Lung (tissue), 17 donors: ENCODE measurements at places on chromosomes 2 and 18. TPM values are rescaled to one million over a fixed set of nuclear protein-coding genes. Genes with fewer than 3 reads are reported as not detected.
A peak's percentile ranks its signal among the peaks of the same experiment; 100 is the strongest.

DYNAP gene
- not detected for polyA plus RNA-seq

SKOR2 gene
- polyA plus RNA-seq: not detected

ZBTB7C gene
- 3.2 TPM for polyA plus RNA-seq

ALPP gene
- polyA plus RNA-seq: 7.4 TPM

DNA sequence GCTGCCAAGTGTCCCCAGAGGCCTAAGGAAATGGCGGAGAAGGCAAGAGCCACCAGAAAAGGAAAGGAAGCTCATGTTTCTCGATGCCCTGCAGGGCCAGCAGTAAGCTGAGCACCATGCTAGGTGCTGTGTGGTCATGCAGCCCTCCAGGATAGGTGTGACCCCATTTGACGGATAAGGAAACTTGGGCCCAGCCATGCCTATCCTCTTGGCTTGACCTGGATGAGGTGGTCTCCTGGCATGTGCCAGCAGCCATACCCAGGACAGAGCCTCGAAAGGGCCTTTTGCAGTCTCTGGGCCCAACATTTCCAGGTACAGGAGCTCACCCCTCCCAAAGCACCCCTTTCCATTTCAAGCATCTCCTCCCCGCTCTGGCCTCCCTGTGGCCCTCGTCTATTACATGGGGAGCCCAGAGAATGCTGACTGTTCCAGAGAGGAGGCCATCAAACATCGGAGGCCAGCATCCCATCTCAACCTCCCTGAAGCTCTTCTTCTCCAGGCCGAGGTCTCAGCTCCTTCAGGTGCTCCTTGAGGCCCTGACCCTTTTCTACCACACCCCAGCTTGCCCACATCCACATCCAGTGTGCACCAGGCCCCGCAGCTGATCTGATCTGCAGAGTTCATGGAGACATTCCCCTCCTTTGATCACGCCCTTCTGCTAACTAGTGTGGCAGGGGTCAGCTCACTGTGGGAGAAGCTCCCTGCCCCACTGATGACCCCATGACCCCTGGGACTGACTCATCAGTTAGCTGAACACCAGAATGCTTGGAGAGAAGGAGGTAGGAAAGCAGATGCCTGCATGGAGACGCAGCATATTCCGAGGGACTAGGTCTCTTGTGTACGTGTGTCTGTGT, 208.4 kb downstream of the TNS1 start:
- no peak for DNase-seq
- H3K4me3 ChIP-seq: no peak overlapping the region
- no peaks in the 10 kb centered on the region for H3K27me3 ChIP-seq

- no peaks in the 10 kb centered on the region for H3K36me3 ChIP-seq
- no peak overlapping the region for H3K27ac ChIP-seq
- no peak for DNase-seq
- peaks cover 7% of the 10 kb centered on the region for H3K4me1 ChIP-seq
- no peaks in the 10 kb centered on the region for H3K27me3 ChIP-seq
Measured at GRCh38 chr2:237501892-237502513, 15.0 kb downstream of the MLPH start.

DNA sequence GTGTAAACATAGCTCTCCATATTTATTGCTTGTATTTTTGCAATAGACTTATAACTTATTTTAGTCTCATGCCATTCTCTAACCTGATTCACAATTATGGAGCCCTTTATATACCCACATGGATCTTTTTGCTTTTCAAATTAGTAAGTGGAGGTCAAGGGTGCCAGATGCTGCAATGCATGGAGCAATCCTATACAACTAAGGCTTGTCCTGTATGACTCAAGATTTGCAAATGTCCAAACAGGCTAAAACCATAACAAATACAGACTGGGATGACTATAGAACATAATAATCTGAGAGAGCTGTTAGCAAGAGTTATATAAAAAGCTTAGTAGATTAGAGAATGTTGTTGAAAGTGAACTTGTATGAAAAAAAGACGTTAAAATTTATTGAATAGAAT, 690.4 kb upstream of the NRXN1 start:
- H3K27ac ChIP-seq: no peak overlapping the region
- no peak overlapping the region for H3K4me3 ChIP-seq
- DNase-seq: no peak

DNA sequence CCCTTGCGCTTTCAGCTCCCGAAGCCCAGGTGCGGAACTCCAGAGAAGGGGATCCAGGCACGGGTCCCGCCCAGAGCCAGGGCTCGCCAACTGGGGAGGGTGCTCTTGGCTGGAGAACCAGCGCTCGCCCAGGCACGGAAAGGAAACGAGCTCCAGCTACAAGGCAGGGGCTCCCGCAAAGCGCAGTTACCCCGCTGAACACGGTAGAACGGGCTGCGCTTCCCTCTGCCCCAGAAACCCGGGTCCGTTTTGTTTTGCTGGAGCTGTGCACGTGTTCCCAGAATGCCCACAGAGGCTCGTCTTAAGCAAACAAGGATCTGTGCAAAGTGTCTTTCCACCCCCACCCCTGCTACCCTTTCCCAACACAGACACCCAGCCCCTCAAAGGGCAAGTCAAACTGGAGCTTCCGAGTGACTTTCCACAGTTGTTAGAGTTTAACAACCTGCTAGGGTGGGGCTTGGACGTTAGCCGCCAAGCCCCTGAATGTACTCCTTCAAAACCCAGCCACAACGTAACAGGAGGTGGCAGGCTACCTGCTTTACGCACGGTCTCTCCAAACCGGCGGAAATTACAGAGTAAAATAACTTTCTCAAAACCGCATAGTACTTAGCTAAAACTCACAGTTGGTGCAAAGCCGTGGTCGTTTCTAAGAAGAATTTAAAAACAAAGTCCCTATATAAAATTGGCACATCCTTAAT, 775 bp downstream of the RNF125 start:
- no peaks in the 10 kb centered on the region for H3K4me1 ChIP-seq
- H3K4me3 ChIP-seq: peak overlapping the region; percentile 93
- DNase-seq: peak; percentile 38
- peak overlapping the region; percentile 67 for H3K27ac ChIP-seq
- H3K27me3 ChIP-seq: no peaks in the 10 kb centered on the region

GRCh38 chr2:120344214-120344975, 1.5 kb upstream of the INHBB start:
- DNase-seq: no peak
- peaks cover 4% of the 10 kb centered on the region for H3K4me1 ChIP-seq
- peaks cover 41% of the 10 kb centered on the region for H3K27me3 ChIP-seq
- peak overlapping the region; percentile 29 for H3K27ac ChIP-seq

GRCh38 chr18:76573325-76574025, 78.4 kb upstream of the ZNF516 start:
- H3K27ac ChIP-seq: no peak overlapping the region
- H3K4me3 ChIP-seq: no peak overlapping the region
- peaks cover 1% of the 10 kb centered on the region for H3K4me1 ChIP-seq
- no peak for DNase-seq
- H3K36me3 ChIP-seq: no peaks in the 10 kb centered on the region

- no peaks in the 10 kb centered on the region for H3K36me3 ChIP-seq
- H3K4me1 ChIP-seq: no peaks in the 10 kb centered on the region
- DNase-seq: no peak
- no peak overlapping the region for H3K4me3 ChIP-seq
- H3K27me3 ChIP-seq: no peaks in the 10 kb centered on the region
- H3K27ac ChIP-seq: no peak overlapping the region
Measured at GRCh38 chr2:218022851-218023530, 20.2 kb upstream of the TNS1 start.

DNA sequence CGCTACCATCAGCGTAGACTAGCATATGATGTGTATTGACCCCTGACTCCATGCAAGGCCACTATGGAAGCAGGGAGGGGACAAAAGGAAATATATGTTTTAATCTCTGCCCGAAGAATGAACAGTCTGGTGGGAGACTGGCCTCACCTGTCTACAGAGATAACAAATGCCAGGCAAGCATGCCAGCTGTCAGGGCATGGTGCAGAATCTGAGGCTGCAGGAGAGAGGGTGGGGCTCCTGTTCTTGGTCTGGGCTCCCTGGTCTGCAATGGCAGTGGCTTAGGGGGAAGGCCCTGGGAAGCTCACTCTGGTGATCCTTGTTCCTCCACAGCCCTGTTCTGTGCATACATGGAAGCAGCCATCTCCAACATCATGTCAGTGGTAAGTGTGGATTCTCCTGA, 27.5 kb downstream of the SLC14A2 start:
- H3K36me3 ChIP-seq: no peaks in the 10 kb centered on the region
- H3K4me3 ChIP-seq: no peak overlapping the region
- H3K4me1 ChIP-seq: no peaks in the 10 kb centered on the region

DNA sequence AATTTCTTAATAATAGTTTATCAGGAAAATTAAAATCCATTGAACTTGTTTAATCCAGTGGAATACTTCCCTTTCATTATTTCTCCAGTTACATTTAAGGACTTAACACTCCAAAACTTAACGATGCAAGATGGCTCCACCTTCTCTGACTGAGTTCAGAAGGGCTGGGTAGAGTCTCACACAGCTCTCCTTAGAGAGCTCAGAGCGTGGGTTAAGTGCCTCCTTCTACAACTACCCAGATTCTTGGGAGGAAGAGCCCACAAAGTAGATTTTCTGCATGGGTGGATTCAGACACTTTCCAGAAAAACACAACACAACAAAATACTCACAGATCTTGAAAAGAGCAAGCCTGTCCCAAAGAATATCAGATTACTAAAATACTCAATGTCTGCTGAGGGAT, 130.6 kb downstream of the THADA start:
- H3K4me3 ChIP-seq: no peak overlapping the region
- H3K27ac ChIP-seq: peak overlapping the region; percentile 40
- H3K4me1 ChIP-seq: peaks cover 36% of the 10 kb centered on the region
- peaks cover 2% of the 10 kb centered on the region for H3K36me3 ChIP-seq
- no peaks in the 10 kb centered on the region for H3K27me3 ChIP-seq
- no peak for DNase-seq

DNA sequence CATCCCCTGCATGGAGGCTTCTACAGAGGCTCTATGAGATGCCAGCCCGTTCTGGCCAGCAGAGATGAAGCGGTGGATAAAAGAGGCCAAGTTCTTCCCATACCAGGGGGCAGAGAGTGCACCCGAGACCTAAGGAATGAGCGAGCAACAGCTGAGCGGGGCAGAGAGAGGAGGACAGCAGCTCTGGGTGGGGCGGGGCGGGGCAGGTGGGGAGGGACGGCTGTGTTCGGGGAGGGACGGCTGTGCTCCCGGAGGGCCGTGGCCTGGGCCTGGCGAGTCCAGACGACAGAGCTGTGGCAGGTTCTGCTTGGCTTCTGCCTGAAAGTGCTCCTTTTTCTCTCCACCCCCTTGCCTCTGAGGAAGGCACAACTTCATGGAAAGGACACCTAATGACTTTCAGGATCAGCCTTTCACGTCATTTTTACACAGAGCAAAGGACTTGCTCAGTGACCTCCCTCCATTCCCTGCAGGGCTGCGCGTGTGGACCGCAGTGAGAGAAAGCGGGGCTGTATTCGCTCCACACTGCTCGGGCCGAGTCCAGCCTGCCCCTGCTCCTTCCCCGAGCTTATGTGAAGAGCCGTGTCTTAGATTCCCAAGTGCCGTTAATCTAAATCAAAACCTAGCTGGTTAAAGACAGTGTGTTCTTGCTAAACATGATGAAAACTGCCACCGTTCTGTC, 232.9 kb downstream of the HDAC4 start:
- no peak for DNase-seq
- no peak overlapping the region for H3K4me3 ChIP-seq
- H3K36me3 ChIP-seq: peaks cover 13% of the 10 kb centered on the region
- no peak overlapping the region for H3K27ac ChIP-seq

DNA sequence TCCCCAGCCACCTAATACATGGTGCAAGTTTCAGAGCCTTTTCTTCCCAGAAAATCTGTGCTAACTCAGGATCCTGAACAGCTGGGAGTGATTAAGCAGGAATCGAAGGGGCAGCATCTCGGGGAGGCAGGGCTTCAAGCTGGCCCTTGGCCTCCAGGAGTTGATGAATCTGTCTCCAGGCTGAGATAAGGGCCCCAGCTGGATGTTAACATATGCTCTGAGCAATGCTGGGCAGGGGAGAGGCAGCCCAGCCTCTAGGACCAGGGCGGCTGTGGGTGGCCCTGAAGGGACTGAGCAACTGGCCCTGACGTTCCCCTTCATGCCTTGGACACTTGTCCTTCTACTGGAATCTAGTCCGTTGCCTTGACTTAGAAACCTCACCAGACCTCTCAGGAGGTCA, 84.1 kb upstream of the EPC2 start:
- no peaks in the 10 kb centered on the region for H3K27me3 ChIP-seq
- H3K27ac ChIP-seq: no peak overlapping the region
- H3K4me1 ChIP-seq: peaks cover 3% of the 10 kb centered on the region

DNA sequence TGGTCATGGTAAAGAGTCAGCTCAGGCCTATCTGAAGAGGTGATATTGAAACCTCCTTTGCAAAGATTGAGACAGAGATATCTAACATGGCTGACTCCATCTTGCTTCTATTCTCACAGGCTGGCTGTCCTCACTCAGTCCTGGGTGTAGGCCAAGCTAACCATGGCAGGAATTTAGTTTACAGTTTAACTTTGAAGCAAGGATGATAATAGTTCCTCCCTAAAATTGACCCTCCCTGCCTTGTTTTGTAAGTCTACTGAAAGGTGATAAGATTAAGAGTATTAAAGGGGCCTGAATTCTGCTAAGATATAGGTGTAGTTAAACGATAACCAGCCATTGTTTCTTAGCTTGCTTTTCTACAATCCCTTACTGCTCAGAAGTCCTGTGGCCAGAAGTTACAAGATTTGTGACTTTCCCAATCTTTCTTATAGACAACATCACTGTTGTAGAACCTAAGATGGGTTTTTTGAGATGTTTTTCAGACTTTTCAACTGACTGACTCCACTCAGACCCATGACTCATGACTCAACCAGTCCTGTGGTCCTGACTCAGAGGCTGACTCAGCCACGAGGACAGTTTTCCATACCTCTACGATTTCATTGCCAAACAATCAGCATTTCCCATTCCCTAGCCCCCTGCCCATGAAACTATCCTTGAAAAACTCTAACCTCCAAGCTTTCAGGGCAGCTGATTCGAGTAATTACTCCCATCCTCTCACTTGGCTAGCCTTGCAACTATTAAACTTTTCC, 195.7 kb upstream of the SESTD1 start:
- DNase-seq: no peak
- H3K36me3 ChIP-seq: no peaks in the 10 kb centered on the region
- no peaks in the 10 kb centered on the region for H3K27me3 ChIP-seq
- H3K4me1 ChIP-seq: no peaks in the 10 kb centered on the region

- H3K27ac ChIP-seq: no peak overlapping the region
- H3K36me3 ChIP-seq: no peaks in the 10 kb centered on the region
- DNase-seq: no peak
Measured at GRCh38 chr2:33444967-33445366, 31.5 kb upstream of the RASGRP3 start.

DNA sequence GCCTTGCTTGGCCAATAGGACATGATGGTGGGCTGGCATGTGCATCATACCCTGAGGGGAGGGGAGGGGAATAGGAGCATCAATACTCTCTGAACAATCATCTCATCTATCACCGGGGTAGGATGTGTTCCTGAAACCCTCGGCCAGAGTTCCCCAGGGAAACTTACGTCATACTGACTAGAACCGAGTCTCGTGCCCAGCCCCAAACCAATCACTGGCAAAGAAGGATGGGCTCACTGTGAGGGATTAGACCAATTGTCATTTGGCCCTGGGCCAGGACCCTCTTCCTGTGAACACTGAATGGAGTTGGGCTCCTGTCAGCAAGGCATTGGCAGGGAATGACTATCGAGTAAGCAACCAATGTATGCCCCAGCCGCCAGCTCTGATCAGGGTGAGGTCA, 261.5 kb downstream of the MYCN start:
- no peak overlapping the region for H3K27ac ChIP-seq
- H3K4me3 ChIP-seq: no peak overlapping the region
- H3K36me3 ChIP-seq: no peaks in the 10 kb centered on the region
- no peaks in the 10 kb centered on the region for H3K27me3 ChIP-seq
